Kidney epithelial cell (primary cell): ENCODE measurements at places on chromosomes 3 and 15.

DNA sequence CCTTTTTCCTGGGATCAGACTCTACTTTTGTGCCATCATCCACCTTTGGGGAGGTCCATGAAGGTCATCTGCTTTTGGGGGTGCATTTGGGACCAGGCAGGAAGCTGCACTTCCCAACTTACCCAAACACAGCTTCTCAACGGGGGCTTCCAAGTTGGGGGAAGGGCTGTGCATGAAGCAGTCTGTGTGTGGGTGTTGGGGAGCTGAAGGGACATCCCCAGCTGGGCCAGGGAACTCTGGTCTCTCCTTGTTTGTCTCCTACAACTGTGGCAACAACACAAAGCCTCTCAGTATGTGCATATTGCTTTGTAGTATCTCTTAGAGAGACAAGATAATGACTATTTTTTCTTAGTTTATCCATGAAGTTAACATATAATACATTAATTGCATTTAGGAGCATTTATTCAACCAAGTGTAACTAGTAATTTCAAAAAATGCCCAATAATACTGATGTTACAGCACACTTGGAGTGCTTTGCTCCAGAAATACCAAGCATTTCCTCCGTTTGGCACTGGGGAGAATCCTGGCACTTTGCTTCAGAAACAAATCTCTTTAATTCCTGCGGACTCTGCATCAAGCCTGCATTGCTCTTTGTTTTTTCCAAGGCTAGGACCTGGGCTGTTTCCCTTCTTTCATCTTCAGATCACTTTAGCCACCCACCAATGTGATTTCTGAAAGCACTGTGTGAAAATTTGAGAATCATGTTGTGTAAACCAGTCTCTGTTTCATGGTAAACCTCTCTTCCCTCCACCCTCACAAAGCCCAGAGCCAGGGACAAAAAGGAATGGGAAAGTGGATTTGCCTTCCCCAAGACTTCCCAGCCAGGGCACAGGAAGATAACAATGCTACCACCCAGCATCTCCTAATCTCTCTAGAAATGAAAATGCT, 126.2 kb upstream of the PFN2 start:
- no peak for DNase-seq

- no peak for DNase-seq
These were observed 51.9 kb downstream of the KY start for GRCh38 chr3:134598763-134599545.

GRCh38 chr3:37402351-37402750, 228.0 kb upstream of the LRRFIP2 start:
- no peak for DNase-seq

DNA sequence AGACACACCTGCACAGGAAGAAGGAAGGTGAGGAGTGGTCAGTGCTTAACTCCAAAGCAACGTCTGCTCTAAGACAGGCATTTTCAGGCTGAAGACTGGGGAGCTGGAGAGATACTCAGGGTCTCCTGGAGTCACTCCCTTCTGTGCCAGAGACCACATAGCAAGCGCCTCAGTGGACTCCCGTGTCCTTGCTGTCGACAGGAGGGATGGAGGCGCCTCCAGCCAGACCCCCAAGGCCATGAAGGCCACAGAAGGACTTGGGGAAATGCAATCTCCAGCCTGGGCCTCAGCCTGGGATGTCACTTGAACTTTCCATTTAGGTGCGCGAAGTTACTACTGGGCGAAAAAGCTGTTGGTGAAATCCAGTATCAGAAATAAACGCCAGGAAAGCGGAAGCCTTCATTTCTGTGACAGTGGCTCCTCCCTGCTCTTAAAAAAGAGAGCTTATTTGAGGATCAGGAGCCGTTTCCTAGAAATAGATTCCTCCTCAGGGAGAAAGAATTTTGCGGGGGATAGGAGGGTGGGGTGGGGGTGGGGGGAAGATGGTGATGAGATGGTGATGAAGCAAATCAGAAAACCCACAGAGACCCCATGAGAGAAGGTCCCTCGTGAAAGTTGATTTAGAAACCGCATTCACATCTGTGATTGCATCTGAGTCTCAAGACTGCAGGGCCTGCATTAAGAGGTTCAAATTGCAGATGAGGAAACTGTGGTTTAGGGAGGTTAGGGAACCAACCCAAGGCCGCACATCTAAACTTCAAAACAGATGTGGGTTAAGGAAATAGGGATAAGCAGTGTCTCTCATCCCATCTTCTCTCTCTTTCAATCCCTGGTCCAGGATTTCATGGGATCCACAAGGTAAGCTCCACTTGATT, 78.8 kb downstream of the ATP2B2 start:
- DNase-seq: no peak

- DNase-seq: no peak
These were observed 170.8 kb upstream of the MITF start for GRCh38 chr3:69568458-69568857.

GRCh38 chr3:163779396-163780344, 1298.6 kb downstream of the SI start:
- no peak for DNase-seq

DNA sequence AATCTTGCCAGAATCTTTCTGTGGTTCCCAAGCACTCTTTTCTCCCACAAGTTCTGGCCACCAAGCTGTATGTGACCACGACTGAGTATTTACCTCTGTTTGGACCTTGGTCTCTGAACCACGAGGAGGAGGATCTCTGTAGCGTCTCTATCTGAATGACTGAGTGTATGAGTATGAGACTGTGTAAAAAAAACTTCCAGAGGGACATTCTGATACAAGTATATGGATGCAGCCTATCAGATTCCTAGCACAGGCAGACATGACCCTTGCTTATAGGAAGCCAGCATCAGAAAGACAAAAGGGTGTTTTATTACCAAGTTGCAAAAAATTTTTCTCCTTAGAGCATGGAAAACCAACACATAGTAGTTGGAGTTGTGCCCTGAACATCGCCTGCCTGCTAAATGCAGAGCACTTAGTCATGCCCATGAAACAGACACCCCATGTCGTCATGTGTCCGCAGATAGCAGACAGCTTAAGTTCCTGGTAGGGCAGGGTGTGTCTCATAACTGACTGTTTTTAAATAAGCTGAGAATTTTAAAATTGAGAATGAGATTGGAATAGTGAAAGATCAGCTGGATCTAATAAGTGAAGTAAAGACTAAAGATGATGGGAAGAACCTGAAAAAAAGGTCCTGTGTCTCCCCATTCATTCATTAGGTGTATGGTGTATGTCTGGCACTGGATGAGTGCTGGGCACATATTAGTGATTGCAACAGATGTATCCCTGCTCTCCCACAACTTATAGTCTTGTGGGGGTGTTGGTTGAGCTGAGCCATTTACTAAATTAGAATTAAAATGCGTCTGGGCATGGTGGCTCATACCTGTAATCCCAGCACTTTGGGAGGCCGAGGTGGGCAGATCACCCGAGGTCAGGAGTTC, 30.9 kb downstream of the DAG1 start:
- DNase-seq: peak; percentile 77

DNA sequence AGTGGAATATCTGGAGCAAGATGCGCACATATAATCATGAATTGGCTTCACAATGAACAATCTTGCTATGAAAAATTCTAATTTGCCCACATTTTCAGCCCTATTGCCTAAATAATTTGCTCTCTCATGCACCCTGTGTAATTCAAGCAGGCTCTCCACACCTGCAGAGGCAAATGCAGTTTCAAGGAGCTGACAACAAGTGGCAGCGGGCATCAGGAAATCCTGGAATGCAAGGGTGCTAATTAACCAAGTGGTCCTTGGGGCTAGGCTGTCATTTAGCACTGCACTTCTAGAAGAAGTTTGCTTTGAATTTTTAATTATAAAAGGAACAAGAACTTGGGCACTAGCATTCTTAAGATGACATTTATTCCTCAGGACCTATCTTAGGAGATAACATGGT, 56.3 kb upstream of the ICE2 start:
- no peak for DNase-seq

DNA sequence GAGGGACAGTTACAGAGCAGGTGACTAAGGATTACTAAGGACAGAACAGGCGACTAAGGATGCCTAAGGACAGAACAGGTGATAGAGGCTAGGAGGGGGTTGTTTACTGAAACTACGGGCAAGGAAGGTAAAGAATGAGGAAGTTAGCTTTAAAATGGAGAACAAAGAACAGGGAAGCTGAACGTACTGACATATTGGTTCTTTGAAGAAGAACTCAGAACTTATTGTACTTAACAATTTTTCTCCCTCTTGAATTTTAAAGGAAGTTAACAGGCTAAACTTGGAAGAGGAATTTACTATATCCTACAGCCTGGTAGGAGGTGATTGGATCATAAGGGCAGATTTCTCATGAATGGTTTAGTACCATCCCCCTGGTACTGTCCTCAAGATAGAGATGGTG, 290.2 kb downstream of the SHQ1 start:
- no peak for DNase-seq

- no peak for DNase-seq
These were observed 270.9 kb downstream of the TLE3 start for GRCh38 chr15:69826819-69827175.

DNA sequence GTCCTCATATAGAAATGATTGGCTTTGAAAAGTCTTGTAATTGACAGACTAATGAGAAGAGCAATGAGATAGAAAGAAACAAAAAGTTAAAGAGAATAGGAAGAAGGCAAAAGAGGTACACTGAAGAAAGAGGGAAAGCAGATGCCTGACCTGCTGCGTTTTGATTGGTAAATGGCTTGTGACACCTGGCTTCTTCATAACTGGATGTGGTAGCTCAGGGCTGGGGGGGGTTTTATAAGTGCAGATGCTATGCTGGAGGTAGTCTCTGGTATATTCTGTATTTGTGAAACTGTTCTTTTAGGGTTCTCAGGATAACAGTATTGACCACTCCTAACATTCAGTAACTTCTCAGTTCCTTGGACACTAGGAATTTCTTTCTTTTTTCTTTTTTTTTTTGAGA, 1.4 kb downstream of the STARD9 start:
- DNase-seq: no peak

DNA sequence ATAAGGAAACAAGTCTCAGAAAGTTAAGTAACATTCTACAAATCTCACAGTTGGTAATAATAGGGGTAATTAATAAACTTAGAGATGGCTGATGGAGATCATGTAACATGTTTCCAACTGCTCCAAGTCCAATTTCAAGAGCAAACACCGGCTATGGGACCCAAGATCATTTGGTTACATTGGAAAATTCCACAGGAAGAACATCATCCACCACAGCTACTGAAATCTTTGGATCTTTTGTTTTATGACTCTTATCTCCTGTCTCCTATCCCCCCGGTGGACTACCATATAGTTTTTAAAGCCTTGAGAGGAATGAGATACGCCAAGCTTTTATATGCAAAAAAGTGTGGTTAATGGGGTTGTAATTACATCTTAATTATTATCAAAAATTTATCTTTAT, 216.1 kb downstream of the WNT5A start:
- DNase-seq: no peak

DNA sequence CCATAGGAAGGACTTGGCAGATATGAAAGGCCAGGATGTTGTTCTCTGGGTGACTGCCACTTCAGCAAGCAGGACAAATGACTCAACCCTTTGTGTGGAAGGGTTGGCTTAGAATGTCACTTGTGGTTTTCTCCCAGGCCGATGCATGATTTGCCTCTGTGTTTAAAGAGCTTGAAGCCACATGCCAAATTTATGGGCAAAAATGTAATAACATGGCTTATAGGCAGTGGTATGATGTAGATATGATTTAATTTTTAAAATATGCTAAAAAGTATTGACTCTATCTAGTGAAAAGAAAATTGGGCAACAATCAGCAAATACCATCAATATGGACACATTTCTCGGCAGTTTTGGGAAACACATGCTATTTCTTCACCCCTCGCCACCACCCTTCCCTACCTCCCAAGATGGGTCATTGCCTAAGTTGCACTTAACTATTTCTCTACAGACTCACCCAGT, 114.6 kb downstream of the CYP19A1 start:
- DNase-seq: peak; percentile 35

DNA sequence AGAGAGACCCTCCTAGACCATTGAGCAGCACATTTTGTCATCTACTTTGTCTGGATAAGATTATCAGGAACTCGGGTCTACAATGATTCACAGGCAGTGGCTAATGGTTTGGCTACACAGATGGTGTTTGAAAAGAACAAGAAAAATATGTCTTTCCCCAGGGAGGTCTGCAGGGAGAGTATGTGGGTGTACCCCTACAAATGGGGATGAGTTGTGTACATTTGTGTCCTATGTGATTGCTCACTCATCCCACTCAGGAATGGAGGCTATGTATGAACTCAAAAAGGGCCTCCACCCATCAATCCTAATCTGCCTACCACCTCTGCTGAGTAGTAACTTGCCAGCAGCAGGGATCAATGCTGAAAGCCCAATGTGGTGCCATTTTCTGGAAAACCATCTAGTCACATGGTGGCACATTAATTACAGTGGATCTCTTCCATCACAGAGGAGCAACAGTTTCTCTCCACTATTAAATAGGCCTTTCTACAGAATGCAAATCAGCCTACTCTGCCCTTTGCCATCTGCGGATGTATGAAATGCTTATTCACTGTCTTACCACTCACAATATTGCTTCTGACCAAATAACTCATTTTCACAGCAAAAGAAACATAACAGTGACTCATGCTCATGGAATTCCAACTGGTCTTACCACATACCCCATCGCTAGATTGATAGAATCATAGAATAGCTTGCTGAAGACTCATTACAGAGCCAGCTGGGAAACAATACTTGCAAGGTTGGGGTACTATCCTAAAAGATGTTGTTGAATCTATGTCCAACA, 48.3 kb upstream of the TRIM42 start:
- DNase-seq: peak; percentile 91

GRCh38 chr15:27805261-27806220, 293.6 kb downstream of the OCA2 start:
- no peak for DNase-seq

- no peak for DNase-seq
These were observed 172.6 kb downstream of the FMN1 start for GRCh38 chr15:33021806-33022389.

- DNase-seq: no peak
These were observed 199.1 kb upstream of the ZPLD1 start for GRCh38 chr3:102235679-102236078.

DNA sequence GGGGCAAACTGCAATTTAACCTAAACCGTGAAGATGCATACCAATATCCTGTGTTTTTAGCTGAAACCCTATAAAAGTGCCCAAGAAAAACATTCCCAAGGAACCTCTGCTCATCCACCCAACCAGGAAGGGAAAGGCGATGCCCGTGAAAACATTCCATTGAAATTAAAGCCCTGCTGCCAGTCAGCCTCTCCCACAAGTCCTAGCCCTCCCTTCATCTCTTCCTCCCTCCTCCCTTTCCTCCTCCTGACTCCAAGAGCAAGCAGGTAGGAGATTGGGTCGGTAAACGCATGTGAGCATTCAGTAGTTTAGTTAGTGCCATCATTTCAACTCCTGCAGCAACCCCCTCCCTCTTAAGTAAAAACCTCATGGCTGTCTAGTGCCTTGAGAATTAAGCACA, 27.7 kb downstream of the HES1 start:
- DNase-seq: no peak

GRCh38 chr3:64046592-64046991, 23.3 kb upstream of the PSMD6 start:
- no peak for DNase-seq

- DNase-seq: no peak
These were observed 268.5 kb downstream of the PTPRG start for GRCh38 chr3:61829722-61830350.

- no peak for DNase-seq
These were observed 57.2 kb downstream of the EPHB3 start for GRCh38 chr3:184618811-184619210.
